Activated CD4-positive, alpha-beta memory T cell treated with anti-CD3 and anti-CD28 coated beads, Interleukin-2, amount 10 ng/mL, durations not matched to agents 7 days and 5 days (primary cell): ENCODE measurements at places on chromosomes 6 and 20. TPM values are rescaled to one million over a fixed set of nuclear protein-coding genes. Genes with fewer than 3 reads are reported as not detected.
A peak's percentile ranks its signal among the peaks of the same experiment; 100 is the strongest.

DNA sequence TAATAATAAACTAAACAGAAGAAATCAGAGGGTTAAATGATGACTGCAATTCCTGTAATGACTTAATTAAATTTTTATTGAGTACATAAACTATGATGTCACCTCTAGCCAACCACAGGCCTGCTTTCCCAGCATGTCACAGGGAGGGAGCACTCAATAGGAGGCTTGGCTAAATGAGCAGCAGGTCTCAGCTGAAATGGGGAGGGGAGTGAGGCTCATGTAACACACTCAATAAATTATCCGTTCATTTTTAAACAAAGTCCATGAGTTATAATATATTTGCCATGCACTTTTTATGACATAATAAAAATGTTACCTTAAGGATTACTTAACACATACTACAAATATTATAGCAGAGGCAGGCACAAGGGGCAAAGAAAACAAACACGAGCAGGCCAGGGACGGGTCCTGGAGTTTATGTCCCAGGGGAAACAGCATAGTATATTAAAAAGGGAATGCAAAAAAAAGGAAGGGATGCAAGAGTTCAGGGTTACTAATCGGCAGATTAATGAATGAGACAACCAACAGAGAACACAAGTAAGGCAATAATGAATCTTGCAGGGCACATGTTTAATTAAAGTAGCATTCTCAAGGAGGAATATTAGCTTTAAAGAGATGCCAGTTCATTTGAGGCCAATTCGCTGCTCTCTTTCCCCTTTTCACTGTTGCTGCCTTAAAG lies 27.1 kb upstream of the FAM83C start:
- no peak for DNase-seq

DNA sequence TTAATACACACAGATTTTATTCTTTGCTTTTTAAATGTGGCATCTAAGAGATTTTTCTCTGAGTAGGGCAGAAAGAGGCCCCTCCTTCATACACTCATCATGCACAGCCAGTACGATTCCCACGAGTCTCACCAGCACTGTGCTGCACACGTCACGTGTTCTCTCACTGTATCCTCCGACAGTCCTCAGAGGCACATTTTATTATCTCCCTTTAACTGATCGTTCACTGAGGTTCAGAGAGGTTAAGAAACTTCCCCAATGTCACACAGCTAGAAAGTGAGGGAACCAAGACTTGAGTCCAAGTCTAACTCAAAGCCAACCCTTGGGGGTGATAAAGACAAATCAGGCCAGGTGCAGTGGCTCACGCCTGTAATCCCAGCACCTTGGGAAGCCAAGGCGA lies 142.5 kb downstream of the PREX1 start:
- no peak for DNase-seq

GRCh38 chr20:19967445-19967844 lies 49.7 kb upstream of the NAA20 start:
- no peak for DNase-seq

FAM209B gene
- 0.91 TPM for total RNA-seq

GRCh38 chr20:14009208-14009607 lies 13.9 kb downstream of the MACROD2 start:
- no peak for DNase-seq

PHF1 gene
- total RNA-seq: 51.4 TPM

SLC17A3 gene
- total RNA-seq: 0.15 TPM

DNA sequence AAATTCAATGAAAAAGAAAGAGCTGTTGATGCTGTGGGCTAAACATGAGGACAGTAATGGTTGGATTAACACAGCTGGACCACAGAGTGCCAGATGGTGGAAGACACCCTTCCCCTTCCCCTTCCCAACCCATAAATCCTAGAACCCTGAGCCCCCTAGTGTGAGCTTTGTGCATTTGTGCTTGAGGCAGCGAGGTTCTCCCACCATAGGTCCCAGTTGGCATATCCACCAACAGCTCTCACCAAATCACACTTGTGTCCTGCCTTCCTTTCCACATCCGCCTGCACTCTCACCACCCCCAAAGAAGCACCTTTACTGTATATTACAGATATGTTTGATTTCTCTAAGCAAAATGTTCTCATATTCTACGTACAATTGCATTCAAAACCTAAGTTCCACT lies 32.8 kb upstream of the HBS1L start:
- peak; percentile 37 for DNase-seq

DNA sequence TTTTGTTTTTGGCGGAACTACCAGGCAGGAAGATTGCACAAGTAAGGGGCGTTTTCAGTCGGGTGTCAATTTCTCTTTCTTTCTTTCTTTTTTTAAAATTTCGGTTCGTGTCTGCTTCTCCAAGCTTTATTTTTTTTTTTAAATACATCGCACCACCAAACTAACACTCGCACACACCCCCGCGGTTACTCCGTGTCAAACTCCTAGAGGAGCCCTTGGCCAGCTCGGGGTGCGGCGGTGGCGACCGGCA lies 338 bp downstream of the UTRN start:
- DNase-seq: no peak

TMEM74B gene
- 1.8 TPM for total RNA-seq

TMX4 gene
- total RNA-seq: 73.6 TPM

DNA sequence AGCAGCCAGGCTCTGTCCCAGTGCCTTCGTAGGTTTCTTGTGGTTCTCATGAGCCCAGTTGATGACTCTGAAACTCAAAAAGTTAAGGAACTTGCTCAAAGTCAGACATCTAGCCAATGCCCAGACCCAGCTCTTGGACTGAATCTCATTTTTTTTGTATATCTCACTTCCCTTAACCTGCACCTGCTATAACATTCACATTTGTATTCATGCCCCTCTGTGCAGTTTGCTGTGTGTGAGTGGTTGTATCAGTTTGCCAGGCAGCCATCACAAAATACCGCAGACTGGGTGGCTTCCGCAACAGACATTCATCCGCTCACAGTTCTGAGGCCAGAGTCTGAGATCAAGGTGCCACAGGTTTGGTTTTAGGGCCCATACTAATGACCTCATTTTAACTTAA lies 49.9 kb downstream of the IPCEF1 start:
- DNase-seq: no peak

GRCh38 chr6:50123688-50124087 lies 74.0 kb upstream of the DEFB112 start:
- no peak for DNase-seq

- no peak for DNase-seq
Measured at GRCh38 chr6:6699741-6700367, 111.3 kb downstream of the LY86 start.

ARHGAP18 gene
- total RNA-seq: 18.0 TPM

GRCh38 chr6:18527836-18528743 lies 140.9 kb downstream of the RNF144B start:
- no peak for DNase-seq

- no peak for DNase-seq
Measured at GRCh38 chr20:50982363-50982762, 23.7 kb downstream of the MOCS3 start.

DNA sequence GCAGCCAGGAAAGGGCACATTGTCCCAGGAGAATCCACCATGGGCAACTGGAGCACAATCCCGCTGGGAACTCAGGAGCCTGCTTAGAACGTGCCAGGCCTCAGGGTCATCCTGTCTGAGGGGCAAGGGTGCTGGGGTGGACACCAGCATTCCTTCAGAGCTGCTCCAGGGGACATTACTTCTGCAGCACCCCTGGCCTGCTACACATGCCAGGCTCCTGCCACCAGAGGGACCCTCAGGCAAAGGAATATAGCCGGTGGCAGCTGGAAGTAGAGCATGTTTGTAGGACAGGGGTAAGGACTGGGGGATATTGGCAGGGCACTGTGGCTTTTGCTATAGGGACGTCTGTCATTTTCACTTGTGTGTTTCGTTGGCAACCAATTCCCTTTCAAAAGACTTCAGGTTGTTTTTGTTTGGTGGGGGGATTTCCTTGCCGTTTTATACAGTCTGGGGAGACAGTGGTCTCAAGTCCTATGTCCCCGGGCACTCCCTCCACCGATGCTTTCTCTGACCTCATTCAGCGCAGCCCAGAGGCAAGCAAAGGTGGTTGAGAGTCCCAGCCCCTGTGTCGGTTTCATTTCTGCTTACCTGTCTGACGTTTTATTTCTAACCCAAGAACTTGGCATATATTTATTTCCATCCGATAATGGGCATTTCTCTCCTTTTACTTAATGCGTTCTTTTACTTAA lies 130.8 kb downstream of the JPH2 start:
- peak; percentile 40 for DNase-seq

DEFB114 gene
- not detected for total RNA-seq

GRCh38 chr6:137351890-137352289 lies 132.7 kb upstream of the IFNGR1 start:
- no peak for DNase-seq

CST2 gene
- not detected for total RNA-seq

CLPSL1 gene
- not detected for total RNA-seq

DNA sequence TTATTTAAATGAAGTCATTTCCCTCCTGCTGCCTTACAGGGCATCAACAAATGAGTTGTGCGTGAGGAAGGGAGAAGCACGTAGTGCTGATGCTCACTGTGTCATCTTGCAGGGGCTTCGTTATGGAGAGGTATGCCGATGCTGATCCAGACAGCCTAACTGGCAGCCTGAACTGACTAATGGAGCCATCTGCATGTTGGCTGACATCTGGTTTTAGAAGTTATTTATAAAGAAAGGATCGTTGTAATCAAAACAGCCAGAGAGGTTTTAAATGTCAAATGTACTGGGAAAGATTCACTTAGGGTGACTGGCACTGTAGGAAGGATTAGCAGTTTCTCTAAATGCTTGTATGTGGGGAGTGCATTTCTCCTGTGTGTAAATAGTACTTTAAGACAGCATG lies 54.6 kb downstream of the FARS2 start:
- no peak for DNase-seq

SRSF12 gene
- not detected for total RNA-seq

- DNase-seq: no peak
Measured at GRCh38 chr6:112725541-112726085, 378.5 kb downstream of the RFPL4B start.

CRIP3 gene
- total RNA-seq: not detected

OOEP gene
- 0.68 TPM for total RNA-seq

- no peak for DNase-seq
Measured at GRCh38 chr6:6270948-6271535, 49.4 kb downstream of the F13A1 start.

DNA sequence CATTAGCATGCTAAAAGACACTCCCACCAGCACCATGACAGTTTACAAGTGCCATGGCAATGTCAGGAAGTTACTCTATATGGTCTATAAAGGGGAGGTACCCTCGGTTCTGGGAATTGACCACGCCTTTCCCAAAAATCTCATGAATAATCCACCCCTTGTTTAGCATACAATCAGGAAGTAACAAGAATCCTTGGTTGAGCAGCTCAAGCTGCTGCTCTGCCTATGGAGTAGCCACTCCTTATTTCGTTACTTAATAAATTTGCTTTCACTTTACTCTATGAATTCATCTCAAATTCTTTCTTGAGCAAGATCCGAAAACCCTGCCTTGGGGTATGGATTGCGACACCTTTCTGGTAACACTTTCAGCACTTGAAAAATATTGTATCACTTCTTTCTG lies 243.0 kb downstream of the BMP2 start:
- DNase-seq: no peak

ARMH2 gene
- total RNA-seq: 1.2 TPM

DNA sequence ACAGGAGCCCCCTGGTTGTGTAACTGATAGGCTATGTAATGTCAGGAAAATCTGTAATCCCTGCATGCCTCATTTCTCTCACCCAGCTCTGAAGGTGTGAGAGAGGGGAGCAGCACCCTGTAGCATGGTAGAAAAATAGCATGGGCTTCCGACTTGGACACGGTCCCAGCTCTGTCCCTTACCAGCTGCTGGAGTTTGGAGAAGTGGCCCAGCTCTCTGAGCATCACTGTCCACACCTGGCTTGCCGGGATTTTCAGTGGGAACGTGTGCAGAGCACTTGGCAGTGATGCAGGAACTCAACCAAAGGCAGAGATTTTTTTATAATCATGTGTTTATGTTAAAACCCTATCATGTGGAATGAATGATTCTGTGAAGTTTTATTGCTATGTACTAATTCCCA lies 34.6 kb downstream of the STK35 start:
- DNase-seq: no peak

DNA sequence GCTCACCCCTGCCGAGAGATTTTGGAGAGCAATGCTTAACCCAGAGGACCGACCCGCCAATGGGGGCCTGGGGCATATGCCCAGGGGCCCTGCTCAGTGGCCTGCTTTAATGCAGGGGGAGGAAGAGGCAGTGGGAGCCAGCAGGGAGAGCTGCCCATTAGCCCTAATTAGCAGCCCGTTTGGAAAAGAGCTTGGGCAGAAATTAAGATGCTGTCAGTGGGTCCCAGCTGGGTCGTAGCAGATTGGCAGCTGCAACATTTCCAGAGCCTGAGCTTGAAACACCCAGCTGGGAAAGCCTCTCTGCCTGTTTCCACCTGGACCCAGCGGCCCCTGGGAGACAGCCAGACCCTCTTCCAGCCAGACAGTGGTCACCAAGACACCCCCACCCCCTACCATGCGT lies 39.5 kb downstream of the CD40 start:
- DNase-seq: no peak

MATN4 gene
- 1.5 TPM for total RNA-seq

DNA sequence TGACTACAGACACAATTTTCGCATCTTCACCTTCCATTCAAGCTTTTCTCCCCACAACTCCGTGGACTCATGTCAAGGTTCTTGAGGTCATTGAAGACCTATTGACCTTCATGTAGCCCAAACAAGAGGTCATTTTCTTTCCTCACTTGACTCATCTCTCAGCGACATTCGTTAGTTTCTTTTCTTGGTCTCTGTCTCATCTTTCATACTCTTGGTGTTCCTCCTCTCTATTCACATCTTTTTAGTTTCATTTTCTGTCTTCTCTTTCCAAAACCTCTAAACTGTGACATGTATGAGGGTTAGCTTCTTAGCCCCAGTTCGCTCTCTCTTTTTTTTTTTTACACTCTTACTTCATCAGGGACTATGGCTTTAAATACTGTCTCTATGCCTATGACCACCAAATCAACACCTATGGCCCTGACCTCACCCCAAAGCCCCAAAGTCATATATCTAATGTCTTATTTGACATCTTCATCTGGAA lies 128.6 kb upstream of the BACH2 start:
- DNase-seq: peak; percentile 33

GRCh38 chr6:21331235-21331634 lies 262.3 kb upstream of the SOX4 start:
- no peak for DNase-seq

DNA sequence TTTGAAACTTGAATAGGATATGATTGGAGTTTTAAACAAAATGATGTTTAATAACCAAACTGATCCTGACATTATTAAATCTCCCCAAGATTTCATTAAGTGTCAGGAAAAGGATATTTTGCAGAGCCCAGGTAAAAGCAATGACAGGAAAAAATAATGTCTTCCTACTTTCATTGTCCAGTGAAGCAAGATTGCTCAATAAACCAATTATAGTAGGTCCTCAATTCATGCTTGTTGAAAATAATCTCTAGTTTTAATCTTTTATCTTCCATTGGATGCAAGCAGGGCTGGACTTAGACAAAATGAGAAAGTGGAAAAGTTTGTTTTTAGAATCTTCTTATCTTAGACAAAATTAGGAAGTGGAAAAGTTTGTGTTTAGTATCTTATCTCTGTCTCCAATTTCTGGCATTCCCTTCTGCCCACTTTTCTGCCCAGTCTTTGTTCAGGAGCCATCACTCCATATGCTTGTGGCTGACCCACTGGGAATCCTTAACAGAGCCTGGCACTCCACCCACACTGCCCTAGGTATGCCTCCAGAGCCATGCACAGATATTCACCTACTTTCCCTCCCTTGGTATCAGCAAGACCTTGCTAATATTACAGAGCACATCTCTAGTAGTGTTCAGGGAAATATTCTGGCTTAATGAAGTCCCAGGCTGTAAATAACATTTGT lies 57.0 kb upstream of the CARMIL1 start:
- DNase-seq: no peak
